NCI-H1436 treated with DMSO at 0.1 percent for 48 hours (cell line): ENCODE measurements at places on chromosomes 1 and 21.

- no peak for DNase-seq
Measured at GRCh38 chr1:62057230-62057629, 137.4 kb upstream of the L1TD1 start.

GRCh38 chr21:41883582-41883981 lies 4.4 kb upstream of the PRDM15 start:
- no peak for DNase-seq

- no peak for DNase-seq
Measured at GRCh38 chr1:27634177-27634984, 604 bp downstream of the FGR start.

DNA sequence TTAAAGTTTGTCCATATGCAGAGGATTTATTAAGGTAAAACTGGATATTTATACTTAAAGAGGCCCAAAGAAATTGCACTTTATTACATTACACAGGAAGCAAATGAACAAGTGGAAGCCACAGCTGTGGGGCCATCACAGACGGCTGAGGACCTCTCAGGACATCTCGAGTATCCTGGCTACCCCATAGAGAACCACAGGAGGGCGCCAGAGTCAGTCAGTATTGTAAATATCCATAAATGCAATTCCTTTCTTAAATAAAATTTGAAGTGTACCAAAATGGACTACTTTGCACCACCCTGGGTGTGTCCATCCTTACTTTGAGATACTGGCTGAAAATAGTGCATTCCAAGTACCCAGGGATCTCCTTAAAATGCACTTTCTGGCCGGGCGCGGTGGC lies 257.2 kb downstream of the MRPL39 start:
- DNase-seq: no peak

DNA sequence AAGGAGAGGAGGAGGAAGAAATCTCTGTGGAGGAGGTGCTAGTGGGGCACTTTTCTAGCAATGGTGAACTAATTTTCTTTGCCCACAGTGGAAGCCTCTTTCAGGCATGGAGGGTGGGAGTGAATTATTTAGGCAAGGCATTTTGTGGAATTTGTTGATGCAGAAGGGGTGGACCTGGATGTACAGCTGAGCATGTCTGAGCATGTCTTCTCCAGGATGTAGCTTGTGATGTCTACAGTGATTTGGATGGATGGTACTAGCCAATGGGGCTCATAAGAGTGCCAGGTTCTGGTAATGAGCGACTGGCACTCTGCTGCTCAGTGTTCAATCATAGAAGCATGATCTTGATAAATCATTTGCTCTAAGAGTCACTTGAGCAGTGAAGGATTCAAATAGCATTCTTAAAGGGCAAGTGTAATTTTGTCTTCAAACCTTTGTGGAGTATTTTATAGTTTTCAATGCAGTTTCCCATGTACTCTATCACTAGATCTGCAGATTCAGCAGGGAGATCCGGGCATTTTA lies 153.9 kb upstream of the LMO4 start:
- no peak for DNase-seq

GRCh38 chr1:41626146-41626545 lies 141.7 kb upstream of the EDN2 start:
- DNase-seq: no peak
